ENCODE measurements at places on chromosomes 3 and 15.

DNA sequence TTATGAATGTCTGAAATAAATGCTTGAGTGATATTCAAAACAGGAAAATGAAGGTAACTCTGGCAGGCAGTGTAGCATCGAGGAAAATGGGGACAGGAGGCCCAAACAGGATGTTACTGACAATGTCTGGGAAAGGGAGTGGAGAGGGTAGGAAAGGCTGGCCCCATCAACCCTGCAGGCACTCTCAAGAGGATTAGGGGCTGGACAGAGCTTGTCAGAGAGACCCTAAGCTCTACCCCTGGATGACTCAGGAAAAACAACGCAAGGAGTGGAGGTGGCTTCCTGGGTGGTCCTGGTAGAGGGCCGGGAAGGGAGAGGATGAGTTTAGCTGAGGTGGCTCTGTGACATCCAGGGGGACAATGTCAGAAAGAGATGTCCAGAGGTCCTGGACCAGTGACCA, 106.0 kb downstream of the RYK start:
- no peak for DNase-seq

- no peak for DNase-seq
Measured at GRCh38 chr3:22922317-22922716, 280.8 kb upstream of the UBE2E2 start.

DNA sequence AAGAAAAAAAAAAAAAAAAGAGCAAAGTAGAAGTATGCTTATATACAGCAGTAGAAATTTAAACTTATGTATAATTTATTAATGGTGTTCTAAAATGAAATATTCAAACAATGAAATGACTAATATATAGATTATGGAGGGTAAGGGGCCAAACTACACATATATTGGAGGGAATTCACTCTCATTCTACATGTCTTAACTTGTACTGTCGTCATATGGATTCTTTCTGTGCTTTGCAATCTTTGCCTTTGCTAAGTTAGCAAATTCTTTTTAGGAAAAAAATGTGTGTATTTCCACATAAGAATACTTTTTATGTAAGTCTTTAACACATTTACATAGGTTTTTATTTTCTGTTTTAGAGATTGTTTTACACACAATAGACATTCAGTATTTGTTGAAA, 118.9 kb upstream of the MBNL1 start:
- DNase-seq, result no peak

GRCh38 chr3:151009981-151010380, 37.5 kb upstream of the CLRN1 start:
- no peak for DNase-seq

DNA sequence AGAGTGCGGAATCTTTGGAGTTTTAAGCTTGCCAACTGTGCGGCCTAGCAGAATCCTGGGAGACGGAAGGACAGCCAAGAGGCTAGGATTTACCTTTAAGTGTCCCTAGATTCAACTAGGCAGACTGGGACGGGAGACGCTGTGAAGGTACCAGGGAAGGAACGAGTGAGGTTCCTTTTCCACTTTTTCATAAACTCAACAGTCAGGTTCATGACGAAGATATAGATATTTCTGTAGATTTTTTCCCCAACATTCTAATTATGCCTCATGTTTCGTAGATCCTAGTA, 564 bp upstream of the GABPB1 start:
- DNase-seq, result no peak

DNA sequence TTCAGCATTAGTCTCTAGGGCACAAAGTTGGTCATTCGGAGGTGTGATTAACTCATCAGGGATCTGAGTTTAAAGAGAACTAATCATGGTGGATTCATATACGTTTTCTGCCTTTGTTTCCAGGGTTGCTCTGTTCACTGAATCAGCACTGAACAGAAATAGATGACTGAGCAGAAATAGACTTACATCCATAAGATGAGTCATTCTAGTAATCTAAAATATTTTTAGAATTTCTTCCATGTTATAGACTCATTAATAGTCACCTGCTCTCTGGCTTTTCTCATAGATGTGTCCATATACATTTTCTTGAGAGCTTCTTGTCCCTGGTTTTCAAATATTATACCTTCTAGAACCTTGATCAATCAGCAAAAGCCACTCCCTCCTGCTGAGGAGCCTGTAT, 837.6 kb upstream of the DPPA4 start:
- no peak for DNase-seq

GRCh38 chr15:57326196-57326595, 50.1 kb upstream of the CGNL1 start:
- DNase-seq, result no peak

DNA sequence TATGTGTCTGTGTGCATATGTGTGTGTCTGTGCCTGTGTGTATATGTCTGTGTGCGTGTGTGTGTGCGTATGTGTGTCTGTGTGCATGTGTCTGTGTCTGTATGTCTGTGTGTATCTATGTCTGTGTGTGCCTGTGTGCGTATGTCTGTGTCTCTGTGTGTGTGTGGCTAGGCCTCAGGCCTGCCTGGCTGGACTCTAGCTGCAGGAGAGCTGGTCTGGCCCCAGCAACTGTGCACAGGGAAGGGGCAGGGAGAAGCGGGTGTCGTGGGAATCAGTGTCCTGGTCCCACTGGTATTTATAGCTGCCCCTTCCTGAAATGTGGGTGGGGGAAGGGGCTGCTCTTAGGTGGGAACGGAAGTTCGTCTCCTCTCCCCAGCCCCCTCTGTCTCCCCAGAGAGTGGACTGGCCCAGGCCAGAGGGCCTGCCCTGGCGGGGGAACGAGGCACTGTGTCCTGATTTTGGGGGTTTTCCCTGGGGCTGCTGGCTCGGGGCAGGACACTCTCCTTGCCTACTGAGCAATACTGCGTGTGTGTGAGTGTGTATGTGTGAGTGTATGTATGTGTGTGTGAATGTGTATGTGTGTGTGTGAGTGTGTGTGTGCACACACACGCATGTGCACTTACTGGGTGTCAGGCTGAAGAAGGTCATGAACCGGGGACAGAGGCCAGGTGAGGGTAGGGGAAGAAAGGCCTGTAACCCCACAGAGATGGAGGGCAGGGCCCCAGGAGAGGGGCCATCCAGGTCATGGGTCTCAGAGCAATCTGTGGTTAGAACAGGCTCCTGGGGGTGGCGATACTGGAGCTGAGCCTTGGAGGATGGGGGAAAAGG, 6.6 kb downstream of the CSPG4 start:
- DNase-seq, result peak; percentile 4

DNA sequence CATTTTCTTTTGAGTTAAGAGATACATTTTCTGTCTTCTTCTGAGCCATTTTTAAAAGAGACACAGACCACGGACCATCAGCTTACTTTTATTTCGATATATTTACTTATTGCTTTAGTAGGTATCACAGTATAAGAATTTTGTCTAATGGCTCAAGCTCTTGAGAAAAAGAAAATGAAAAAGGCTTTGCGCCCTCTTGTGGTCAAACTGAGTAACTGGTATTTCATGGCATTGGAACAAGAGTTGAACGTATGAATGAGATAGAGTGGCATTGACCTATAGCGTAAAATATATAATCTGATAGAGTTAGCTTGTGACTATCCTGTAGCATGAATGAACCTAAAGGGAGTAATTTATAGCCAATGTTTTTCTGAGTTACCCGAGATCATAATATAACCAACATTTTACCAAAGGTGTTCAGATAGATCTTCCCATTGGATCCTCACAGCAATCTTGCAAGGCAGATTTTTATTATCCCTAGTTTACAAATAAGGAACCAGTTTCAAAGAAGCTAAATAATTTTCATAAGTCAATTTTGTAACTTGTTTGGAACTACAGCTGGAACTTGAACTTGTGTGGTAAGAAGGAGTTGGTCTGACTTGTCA, 154.6 kb downstream of the POLR2M start:
- DNase-seq, result peak; percentile 67

- no peak for DNase-seq
Measured at GRCh38 chr3:46083956-46084355, 56.7 kb upstream of the XCR1 start.

DNA sequence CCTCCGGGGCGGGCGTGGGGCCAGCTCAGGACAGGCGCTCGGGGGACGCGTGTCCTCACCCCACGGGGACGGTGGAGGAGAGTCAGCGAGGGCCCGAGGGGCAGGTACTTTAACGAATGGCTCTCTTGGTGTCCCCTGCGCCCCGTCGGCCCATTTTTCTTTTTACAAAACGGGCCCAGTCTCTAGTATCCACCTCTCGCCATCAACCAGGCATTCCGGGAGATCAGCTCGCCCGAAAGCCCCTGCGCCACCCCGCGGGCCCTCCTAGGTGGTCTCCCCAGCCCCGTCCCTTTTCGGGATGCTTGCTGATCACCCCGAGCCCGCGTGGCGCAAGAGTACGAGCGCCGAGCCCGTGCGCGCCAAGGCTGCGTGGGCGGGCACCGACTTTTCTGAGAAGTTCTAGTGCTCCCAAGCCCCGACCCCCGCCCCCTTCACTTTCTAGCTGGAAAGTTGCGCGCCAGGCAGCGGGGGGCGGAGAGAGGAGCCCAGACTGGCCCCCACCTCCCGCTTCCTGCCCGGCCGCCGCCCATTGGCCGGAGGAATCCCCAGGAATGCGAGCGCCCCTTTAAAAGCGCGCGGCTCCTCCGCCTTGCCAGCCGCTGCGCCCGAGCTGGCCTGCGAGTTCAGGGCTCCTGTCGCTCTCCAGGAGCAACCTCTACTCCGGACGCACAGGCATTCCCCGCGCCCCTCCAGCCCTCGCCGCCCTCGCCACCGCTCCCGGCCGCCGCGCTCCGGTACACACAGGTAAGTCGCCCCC, at the start of gene THBS1:
TSS of gene THBS1 (plus strand) at position 595 of the 757 bp plus-strand sequence. CDS start 779 bp downstream, outside the sequence.
- DNase-seq, result no peak

- DNase-seq, result peak; percentile 68
Measured at GRCh38 chr3:192130534-192131132, 596.7 kb downstream of the FGF12 start.

GRCh38 chr15:72168131-72168807, 29.3 kb downstream of the GRAMD2A start:
- DNase-seq, result no peak

Data from RPMI8226 (cell line).